ENCODE measurements at places on chromosomes 13 and 19. TPM values are rescaled to one million over a fixed set of nuclear protein-coding genes. Genes with fewer than 3 reads are reported as not detected.
A peak's percentile ranks its signal among the peaks of the same experiment; 100 is the strongest.

DNA sequence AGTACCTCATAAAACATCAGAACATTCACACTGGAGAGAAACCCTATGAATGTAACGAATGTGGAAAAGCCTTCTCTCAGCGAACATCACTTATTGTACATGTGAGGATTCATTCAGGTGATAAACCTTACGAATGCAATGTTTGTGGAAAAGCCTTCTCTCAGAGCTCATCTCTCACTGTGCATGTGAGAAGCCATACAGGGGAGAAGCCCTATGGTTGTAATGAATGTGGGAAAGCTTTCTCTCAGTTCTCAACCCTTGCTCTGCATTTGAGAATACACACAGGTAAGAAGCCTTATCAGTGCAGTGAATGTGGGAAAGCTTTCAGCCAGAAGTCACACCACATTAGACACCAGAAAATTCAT is 22.0 kb downstream of the ZNF146 start:
- DNase-seq, result no peak

DNA sequence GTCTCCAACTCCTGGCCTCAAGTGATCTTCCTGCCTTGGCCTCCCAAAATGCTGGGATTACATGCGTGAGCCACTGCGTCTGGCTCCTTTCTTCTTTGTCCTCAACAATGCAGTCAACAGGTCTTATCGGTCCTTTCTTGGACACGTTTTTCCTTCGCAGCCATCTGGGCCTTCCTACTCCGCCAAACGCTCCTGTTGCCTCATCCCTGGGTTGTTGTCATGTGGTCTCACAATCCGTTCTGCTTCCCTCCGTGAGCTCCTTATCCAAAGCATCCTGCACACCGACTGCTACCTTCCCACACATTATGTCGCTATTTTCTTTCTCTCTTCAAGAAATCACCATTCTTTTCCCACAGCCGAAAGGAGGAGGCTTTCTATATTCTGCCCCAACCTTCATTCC is 306.8 kb downstream of the DCLK1 start:
- no peak for DNase-seq

- DNase-seq, result peak; percentile 26
Measured at GRCh38 chr13:31460061-31460460, 260.3 kb downstream of the B3GLCT start.

- DNase-seq, result no peak
Measured at GRCh38 chr19:12478234-12478941, 6.2 kb downstream of the ZNF709 start.

GRCh38 chr19:2042485-2043250 is 8.4 kb downstream of the MKNK2 start:
- DNase-seq, result peak; percentile 54

GRCh38 chr19:51887522-51888498 is at the start of gene ZNF577:
TSS of gene ZNF577 (minus strand) at chr19:51887951. CDS start at chr19:51880382, 7,569 bp downstream.
- DNase-seq, result peak; percentile 81

DNA sequence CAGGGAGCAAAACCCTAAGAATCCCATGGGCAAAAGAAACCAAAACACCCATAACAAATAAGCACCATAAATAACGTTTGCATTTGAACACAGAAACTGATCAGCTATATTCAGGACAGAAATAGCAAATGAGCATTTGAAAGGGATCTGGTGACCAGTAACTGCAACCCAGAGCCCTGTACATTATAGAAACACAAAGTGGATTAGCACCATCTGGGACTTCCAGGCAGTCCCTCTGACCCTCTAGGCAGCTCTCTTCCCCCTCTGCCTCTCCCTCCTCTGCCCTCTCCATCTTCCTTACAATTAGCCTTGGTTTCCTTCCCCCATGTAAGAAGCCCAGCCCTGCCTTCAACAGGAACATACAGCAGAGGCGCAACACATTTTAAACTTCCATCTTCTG is 215.0 kb downstream of the DCLK1 start:
- no peak for DNase-seq

DNA sequence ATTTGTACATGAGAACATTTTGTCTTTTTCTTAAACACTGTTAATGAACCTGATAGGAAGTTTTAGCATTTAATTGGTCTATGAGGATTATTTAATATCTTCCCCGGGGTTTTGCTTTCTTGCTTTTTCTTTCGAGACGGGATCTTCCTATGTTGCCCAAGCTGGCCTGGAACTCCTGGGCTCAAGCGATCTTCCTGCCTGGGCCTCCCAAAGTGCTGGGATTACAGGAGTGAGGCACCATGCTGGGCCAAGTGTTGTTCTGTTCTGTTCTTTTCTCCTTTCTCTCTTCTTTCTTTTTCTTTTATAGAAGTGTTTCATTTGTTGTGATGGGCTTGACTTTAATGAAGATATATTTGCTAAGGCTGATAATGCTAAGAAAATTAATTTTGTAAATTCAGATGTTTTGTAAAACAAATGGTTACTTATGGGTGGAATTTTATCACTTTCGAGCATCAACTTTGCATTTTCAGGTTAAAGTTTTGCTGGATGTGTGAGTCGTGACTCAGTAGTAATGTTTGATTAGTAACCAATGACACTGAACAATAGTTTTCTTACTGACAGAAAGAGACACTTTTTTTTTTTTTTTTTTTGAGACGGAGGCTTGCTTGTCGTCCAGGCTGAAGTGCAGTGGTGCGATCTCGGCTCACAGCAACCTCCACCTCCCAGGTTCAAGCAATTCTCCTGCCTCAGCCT is 2.2 kb downstream of the PAN3 start:
- DNase-seq, result peak; percentile 6

- DNase-seq, result no peak
Measured at GRCh38 chr13:39269411-39269810, 231.2 kb downstream of the NHLRC3 start.

DNA sequence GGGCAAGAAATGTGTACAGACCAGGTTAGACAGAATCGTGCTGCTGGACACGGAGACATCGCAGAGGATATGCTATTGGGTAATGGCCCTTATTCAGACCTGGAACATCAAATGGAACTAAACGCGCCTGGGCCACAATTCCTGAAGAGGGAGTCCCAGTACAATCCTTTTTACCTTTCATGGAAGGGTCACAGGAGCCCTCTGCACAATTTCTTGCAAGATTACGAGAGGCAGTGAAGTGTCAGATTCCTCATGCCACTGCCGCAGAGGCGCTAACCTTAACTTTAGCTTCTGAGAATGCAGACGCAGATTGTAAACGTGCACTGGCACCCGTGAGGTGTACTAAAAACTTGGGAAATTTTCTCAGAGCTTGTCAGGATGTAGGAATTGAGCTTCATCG is 18.1 kb downstream of the CLEC4M start:
- no peak for DNase-seq

- DNase-seq, result no peak
Measured at GRCh38 chr19:31256593-31256960, 92.7 kb downstream of the TSHZ3 start.

- DNase-seq, result peak; percentile 74
Measured at GRCh38 chr13:32310134-32310706, 4.9 kb downstream of the ZAR1L start.

BRCA2 gene
- polyA plus RNA-seq, result 2.9 TPM

PRR20D gene
- polyA plus RNA-seq, result not detected

EBPL gene
- 109 TPM for polyA plus RNA-seq

KIR3DL2 gene
- polyA plus RNA-seq, result not detected

PSG6 gene
- polyA plus RNA-seq, result not detected

Measured in hepatocyte (in vitro differentiated cells).